ENCODE measurements at places on chromosomes 5 and 9.
A peak's percentile ranks its signal among the peaks of the same experiment; 100 is the strongest.

- H3K27me3 ChIP-seq: no peaks in the 10 kb centered on the region
- H3K4me1 ChIP-seq: peaks cover 3% of the 10 kb centered on the region
- no peak overlapping the region for H3K27ac ChIP-seq
Measured at GRCh38 chr5:174430940-174431339, 293.4 kb upstream of the MSX2 start.

- DNase-seq: no peak
- peaks cover 1% of the 10 kb centered on the region for H3K27me3 ChIP-seq
- H3K4me3 ChIP-seq: no peak overlapping the region
Measured at GRCh38 chr9:110847671-110848070, 179.1 kb downstream of the MUSK start.

DNA sequence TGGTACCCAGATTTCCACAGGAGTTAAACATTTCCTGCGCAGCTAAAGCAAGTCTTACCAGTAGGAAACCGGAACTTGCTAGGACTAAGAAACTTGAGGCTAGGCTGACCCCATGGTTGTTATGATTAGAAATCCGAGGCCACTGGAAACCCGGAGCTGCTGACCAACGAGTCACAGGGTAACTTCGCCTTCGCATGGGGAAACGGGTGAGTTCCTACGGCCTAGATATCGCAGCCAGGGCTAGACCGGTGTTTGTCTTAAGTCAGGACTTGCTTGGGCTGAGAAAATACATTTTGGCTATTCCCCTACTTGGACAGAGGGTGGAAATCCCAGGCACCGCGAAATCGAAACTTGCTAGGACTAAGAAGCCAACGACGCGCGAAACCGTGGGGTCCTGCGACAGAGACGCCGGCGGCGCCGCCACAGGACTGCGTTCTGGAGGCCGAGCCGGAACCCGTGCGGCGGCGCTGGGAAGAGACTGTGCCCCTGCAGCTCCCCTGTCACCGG, 1.6 kb upstream of the ANXA2R start:
- peaks cover 26% of the 10 kb centered on the region for H3K27me3 ChIP-seq
- DNase-seq: peak; percentile 55
- peak overlapping the region; percentile 57 for H3K27ac ChIP-seq
- peaks cover 4% of the 10 kb centered on the region for H3K36me3 ChIP-seq

GRCh38 chr9:130608554-130609134, 29.3 kb downstream of the FUBP3 start:
- H3K4me1 ChIP-seq: peaks cover 16% of the 10 kb centered on the region
- H3K27me3 ChIP-seq: peaks cover 1% of the 10 kb centered on the region
- no peak overlapping the region for H3K4me3 ChIP-seq
- DNase-seq: no peak
- peak overlapping the region; percentile 54 for H3K27ac ChIP-seq

- H3K27ac ChIP-seq: no peak overlapping the region
- H3K27me3 ChIP-seq: peaks cover 3% of the 10 kb centered on the region
- DNase-seq: no peak
- no peak overlapping the region for H3K4me3 ChIP-seq
- no peaks in the 10 kb centered on the region for H3K36me3 ChIP-seq
Measured at GRCh38 chr5:66306844-66307315, 162.8 kb downstream of the SREK1 start.

- H3K4me3 ChIP-seq: no peak overlapping the region
- H3K4me1 ChIP-seq: peaks cover 20% of the 10 kb centered on the region
- H3K36me3 ChIP-seq: no peaks in the 10 kb centered on the region
- no peak overlapping the region for H3K27ac ChIP-seq
Measured at GRCh38 chr9:125755340-125755739, 8.2 kb downstream of the PBX3 start.

DNA sequence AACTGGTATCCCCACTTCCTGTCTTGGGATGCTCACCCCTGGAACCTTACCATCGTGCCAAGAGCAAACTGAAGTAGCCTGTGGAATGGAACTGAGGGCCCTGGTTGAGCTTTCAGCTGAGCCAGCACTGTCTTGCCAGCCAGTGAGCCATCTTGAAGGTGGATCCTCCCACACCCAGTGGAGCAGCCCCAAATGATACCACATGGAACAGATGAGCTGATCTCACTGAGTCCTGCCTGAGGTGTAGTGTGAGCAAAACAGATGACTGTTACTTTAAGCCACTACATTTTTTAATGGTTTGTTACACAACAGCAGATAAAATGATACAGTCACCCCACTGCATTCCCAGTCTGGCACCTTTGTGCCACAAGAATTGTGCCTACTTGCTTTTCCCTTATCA, 2.2 kb upstream of the PCYOX1L start:
- H3K36me3 ChIP-seq: peaks cover 26% of the 10 kb centered on the region
- no peak for DNase-seq
- peaks cover 3% of the 10 kb centered on the region for H3K27me3 ChIP-seq

GRCh38 chr5:113531481-113532159, 18.1 kb downstream of the YTHDC2 start:
- peaks cover 42% of the 10 kb centered on the region for H3K36me3 ChIP-seq
- H3K27ac ChIP-seq: no peak overlapping the region
- peak overlapping the region; percentile 42 for H3K4me3 ChIP-seq
- DNase-seq: no peak
- no peaks in the 10 kb centered on the region for H3K27me3 ChIP-seq

GRCh38 chr5:72523960-72524582, 16.9 kb upstream of the ZNF366 start:
- H3K27ac ChIP-seq: no peak overlapping the region
- H3K4me1 ChIP-seq: no peaks in the 10 kb centered on the region
- no peak for DNase-seq
- H3K36me3 ChIP-seq: peaks cover 8% of the 10 kb centered on the region

- H3K36me3 ChIP-seq: no peaks in the 10 kb centered on the region
- H3K27ac ChIP-seq: no peak overlapping the region
- DNase-seq: no peak
Measured at GRCh38 chr9:81825846-81826516, 102.2 kb upstream of the SPATA31D4 start.

DNA sequence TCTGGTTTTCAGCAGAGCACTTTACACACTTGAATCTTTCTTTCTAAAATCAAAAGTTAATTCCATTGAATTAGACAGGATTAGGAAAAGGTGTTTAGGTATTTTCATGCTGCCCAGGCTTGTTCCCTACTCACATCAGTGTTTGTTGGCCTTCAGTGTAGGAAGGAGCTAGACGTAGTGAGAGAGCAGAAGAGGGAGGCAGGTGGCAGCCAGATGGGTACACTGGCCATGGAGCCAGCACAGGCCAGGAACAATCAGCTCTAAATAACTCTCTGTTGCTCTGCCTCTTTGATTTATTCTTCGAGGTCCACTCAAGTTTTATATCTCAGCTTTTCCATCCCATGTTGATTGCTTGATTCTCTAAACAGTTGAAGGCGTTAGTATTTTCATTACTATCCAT, 529.6 kb downstream of the PSAT1 start:
- H3K27ac ChIP-seq: no peak overlapping the region
- H3K36me3 ChIP-seq: no peaks in the 10 kb centered on the region
- no peaks in the 10 kb centered on the region for H3K4me1 ChIP-seq
- no peaks in the 10 kb centered on the region for H3K27me3 ChIP-seq

- peaks cover 31% of the 10 kb centered on the region for H3K27me3 ChIP-seq
- DNase-seq: peak; percentile 41
- H3K27ac ChIP-seq: no peak overlapping the region
- peaks cover 12% of the 10 kb centered on the region for H3K4me1 ChIP-seq
- peak overlapping the region; percentile 42 for H3K4me3 ChIP-seq
Measured at GRCh38 chr5:177447611-177448243, 1.1 kb downstream of the PRR7 start.

- DNase-seq: peak; percentile 73
- H3K27ac ChIP-seq: no peak overlapping the region
- H3K27me3 ChIP-seq: peaks cover 6% of the 10 kb centered on the region
- no peak overlapping the region for H3K4me3 ChIP-seq
Measured at GRCh38 chr5:171629628-171630349, 155.8 kb upstream of the SMIM23 start.

GRCh38 chr9:75454891-75455290, 366.6 kb downstream of the OSTF1 start:
- H3K27me3 ChIP-seq: no peaks in the 10 kb centered on the region
- H3K4me1 ChIP-seq: no peaks in the 10 kb centered on the region
- no peak overlapping the region for H3K27ac ChIP-seq
- no peak overlapping the region for H3K4me3 ChIP-seq
- DNase-seq: no peak
- H3K36me3 ChIP-seq: no peaks in the 10 kb centered on the region

- no peak for DNase-seq
- no peaks in the 10 kb centered on the region for H3K27me3 ChIP-seq
- H3K36me3 ChIP-seq: no peaks in the 10 kb centered on the region
- no peak overlapping the region for H3K27ac ChIP-seq
- H3K4me1 ChIP-seq: peaks cover 3% of the 10 kb centered on the region
Measured at GRCh38 chr9:3955305-3955687, 344.6 kb downstream of the GLIS3 start.

DNA sequence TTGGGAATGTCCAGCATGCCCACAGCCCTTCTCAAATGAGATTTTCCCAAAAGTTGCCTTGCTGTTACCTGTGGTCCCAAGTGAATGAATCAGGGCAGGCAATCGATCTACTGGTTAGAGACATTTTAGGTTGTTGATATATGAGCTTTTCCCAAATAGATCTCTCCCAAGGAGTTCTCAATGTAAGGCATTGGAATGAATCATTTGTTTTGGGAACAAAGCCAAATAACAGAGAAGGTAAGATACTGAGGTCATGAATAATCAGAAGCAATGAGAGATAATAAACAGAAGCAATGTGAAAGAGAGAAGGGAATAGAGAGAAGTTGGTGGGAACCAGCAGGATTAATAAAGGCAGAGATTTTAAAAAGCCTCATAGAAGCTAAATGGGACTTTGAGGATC, 93.6 kb upstream of the FER start:
- peaks cover 9% of the 10 kb centered on the region for H3K4me1 ChIP-seq
- H3K4me3 ChIP-seq: no peak overlapping the region
- no peak overlapping the region for H3K27ac ChIP-seq
- DNase-seq: no peak

DNA sequence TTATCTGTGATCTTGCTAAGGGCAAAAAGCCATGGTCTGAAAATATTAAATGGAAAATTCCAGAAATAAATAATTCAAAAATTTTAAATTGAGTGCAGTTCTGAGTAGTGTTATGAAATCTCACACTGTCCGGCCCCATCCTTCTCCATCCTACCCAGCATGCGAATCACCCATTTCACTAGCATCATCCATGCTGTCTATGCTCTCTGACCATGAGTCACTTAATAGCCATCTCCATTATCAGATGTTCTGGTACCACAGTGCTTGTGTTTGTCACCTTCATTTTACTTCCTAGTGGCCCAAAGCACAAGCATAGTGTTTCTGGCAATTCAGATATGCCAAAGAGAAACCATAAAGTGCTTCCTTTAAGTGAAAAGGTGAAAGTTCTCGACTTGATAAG, 63.3 kb upstream of the SMC5 start:
- no peaks in the 10 kb centered on the region for H3K36me3 ChIP-seq
- H3K27me3 ChIP-seq: no peaks in the 10 kb centered on the region
- no peaks in the 10 kb centered on the region for H3K4me1 ChIP-seq

GRCh38 chr5:56480078-56480704, 247.1 kb upstream of the ANKRD55 start:
- H3K4me3 ChIP-seq: peak overlapping the region; percentile 37
- peak overlapping the region; percentile 88 for H3K27ac ChIP-seq
- H3K4me1 ChIP-seq: peaks cover 34% of the 10 kb centered on the region
- no peaks in the 10 kb centered on the region for H3K27me3 ChIP-seq
- no peak for DNase-seq
- no peaks in the 10 kb centered on the region for H3K36me3 ChIP-seq

- peaks cover 12% of the 10 kb centered on the region for H3K4me1 ChIP-seq
- no peak for DNase-seq
- H3K36me3 ChIP-seq: no peaks in the 10 kb centered on the region
- no peak overlapping the region for H3K4me3 ChIP-seq
- H3K27ac ChIP-seq: no peak overlapping the region
- H3K27me3 ChIP-seq: peaks cover 13% of the 10 kb centered on the region
Measured at GRCh38 chr9:92807757-92808725, 43.4 kb upstream of the BICD2 start.

Data from endothelial cell (in vitro differentiated cells).